BJ (cell line): ENCODE measurements at places on chromosomes 3 and 15.

- DNase-seq = no peak
These were observed at the start of gene GUCA1C for GRCh38 chr3:108953700-108954099. GUCA1C (minus strand) TSS chr3:108953879; CDS start chr3:108953762, 117 bp downstream.

DNA sequence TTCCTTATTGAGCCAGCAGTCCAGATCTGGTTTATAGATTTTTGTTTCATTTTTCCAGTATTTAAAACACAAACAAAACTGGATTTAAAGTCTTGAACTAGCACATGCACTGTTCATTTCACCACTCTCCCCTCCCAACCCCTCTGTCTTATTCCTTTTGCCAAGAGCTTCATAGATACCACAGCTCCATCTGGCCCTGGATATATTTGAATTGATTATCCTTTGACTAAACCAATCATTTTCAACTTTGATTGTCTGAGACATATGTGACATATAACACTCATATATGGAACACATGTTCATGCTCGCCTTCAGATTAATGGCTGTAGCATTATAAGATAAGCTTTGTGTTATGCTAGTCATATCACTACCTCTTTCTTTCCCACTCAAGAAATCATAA, 376.6 kb upstream of the NAALADL2 start:
- DNase-seq = no peak

GRCh38 chr3:15521573-15521965, at the start of gene COLQ:
COLQ (minus strand) TSS chr3:15521706; CDS start chr3:15521625, 81 bp downstream.
- DNase-seq = no peak

- no peak for DNase-seq
These were observed 246.2 kb upstream of the TBL1XR1 start for GRCh38 chr3:177443469-177443868.

- DNase-seq = peak; percentile 45
These were observed 17.0 kb downstream of the TOPBP1 start for GRCh38 chr3:133644768-133645167.
